ENCODE measurements at places on chromosomes 1 and 21.

DNA sequence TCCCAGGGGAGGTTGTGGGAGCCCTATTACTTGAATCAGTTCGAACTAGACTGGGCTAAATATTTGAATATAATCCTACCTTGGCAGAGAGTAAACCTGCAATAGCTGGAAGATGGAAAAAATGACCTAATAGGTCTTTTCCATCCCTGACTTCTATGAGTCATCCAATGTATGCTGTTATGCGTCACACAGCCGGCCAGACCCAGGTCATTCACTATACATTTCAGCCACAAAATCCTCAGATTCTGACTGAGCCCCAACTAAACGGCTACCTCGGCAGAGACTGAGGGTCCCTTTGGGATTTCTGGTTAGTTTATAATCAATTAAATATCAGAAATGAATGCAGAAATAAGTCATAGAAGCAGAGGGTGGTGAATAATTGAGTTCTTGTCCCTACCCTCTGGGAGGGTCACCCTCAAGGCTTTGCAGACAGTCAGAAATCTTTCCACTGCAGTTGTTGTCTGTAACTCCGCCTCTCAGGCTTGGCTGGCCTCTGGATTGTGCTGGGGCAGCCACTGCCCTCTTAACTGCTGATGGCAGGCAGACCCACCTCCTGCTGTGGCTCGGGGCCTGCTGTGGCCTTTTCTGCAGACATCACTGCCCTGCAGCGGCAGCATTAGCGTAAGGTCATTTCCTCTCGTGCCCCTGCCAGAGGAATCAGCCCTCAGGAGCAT is 240.5 kb downstream of the TGFB2 start:
- peak; percentile 70 for DNase-seq

DNA sequence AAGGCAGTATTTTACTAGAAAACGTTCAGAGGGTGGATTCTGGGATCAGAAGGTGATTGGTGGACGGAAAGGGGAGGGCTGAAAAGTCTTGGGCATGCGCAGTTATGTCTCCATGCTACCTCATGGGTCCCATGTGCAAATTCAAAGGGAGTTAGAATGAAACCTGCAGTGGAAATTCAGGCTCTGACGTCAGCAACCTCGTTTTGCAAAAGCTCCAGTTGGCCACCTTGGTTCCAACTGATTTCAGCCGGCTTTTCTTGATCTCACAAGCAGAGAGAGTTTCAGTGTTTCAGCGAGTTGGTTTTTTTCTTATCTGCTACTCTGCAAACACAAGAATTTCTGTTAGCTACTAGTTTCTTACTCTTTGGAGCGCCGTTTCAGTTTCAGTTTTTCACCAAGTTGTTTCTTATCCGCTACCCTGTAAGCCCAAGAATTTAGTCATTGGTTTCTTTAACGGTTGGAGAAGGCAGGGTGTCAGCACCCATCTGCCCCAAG is 69.8 kb upstream of the PGBD5 start:
- DNase-seq = peak; percentile 17

- DNase-seq = no peak
Observed at GRCh38 chr1:5830771-5831599, 161.2 kb downstream of the NPHP4 start.

DNA sequence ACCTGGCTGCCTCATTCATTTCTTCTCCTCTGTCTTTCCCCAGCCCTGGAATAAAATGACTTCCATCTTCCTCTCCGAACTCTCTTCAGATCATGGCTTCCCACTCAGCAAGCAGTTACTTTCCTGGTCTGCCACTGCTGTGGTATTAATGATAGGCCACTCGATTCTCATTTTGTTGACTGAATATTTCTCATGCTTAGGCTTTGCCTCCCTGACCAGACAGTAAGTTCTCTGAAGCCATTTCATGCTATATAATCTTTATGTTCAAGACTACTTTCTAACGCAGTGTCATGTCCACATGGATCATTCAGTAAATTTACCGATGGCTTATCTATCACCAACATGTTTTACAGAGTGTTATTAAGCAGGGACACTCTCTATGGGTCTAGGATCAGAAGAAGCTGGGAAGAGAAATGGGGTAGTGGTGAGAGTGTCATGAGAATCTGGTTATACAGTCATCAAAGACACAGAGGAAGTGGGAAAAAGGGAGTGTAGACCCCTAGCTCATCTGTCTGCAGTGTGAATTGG is 20.6 kb downstream of the RUNX1 start:
- DNase-seq = no peak

Measured in fibroblast of pulmonary artery (primary cell).